NCI-H69 (cell line): ENCODE measurements at places on chromosomes 6 and 20.
A peak's percentile ranks its signal among the peaks of the same experiment; 100 is the strongest.

DNA sequence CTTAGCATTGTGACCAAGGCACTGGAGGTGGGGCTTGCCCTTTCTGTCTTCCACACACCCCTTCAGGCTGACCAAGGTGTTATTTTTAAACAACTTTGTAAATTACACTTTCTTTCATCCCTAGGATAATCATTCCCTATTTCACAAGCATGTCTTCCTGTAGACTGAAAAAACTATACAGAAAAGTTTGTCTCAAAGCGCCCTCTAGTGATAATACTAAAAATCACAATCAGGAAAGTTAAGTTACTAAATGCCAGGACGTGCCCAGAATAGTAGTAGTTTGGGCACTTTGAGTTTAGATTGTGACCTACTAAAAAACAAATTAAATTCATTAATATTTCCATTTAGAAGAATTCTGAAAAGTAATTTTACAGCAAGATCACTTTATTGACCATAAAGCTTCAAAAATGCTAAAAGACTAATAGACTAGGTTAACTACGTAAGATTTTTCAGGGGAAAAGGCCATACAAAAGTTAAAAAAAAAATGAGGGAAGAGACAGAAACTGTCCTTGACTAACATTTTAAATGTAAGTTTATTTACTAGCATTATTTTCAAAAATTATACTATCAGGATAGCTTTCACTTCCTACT lies 123.3 kb upstream of the DUSP22 start:
- DNase-seq: peak; percentile 59

DNA sequence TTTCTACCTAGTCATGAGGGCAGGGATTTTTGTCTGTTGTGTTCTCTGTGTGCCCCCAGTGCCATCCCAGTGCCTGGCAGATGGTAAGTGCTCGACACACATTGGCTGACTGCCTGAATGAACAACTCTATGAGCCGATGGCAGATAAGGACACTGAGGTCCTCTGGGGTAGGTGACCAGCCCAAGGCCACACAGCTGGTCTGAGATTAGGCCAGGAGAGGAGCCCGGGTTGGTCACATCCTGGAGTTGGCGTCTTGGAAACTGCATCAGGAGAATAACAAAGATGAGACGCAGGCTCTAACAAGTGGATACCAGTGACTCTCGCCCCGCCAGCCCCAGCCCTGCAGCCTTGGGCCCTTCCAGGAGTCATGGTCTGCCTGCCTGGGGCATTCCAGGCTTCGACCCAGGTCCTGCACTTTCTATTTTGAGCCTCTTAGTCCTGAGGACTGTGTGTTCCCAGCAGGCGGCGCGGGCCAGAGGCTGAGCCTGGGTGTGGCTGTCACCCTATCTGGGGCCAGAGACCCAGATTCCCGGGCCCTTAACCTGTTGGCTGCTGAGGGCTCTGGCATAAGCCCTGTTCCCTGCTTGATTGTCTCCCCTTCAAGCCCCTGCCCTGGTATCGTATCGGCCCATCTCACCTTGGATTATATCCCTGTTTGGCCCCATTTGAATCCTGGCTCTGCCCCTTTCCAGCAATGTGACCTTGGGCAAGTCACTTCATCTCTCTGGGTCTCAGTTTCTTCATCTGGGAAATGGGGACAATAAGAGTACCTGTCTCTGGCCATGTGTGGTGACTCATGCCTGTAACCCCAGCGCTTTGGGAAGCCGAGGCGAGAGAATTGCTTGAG lies 88.3 kb downstream of the CEBPB start:
- no peak for DNase-seq

DNA sequence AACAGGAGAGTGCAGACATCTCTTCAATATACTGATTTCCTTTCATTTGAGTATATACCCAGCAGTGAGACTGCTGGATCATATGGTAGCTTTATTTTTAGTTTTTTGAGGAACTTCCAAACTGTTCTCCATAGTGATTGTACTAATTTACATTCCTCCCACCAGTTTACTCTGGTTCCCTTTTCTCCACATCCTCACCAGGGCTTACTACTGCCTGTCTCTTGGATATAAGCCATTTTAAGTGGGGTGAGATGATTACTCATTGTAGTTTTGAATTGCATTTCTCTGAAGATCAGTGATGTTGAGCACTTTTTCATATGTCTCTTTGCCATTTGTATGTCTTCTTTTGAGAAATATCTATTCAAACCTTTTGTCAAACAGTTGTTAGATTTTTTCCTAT lies 64.9 kb upstream of the HMGCLL1 start:
- no peak for DNase-seq

GRCh38 chr20:58040447-58041290 lies 187.8 kb downstream of the ANKRD60 start:
- DNase-seq: no peak

- DNase-seq: no peak
Measured at GRCh38 chr20:23508449-23509229, 17.7 kb downstream of the CST8 start.

DNA sequence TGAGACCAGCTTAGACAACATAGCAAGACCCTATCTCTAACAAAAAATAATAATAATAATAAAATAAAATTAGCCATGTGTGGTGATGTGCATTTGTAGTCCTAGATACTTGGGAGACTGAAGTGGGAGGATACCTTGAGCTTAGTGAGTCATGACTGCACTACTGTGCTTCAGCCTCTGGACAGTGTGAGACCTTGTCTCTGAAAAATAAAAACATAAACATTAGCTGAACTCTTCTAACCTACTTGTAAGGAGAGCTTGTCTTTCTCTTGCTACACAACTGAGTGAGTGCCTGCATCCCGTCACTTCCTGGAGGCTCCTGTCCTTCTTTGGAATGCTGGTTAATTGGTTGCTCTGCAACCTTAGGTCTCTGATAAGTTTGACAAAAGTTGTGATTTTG lies 5.1 kb upstream of the DBNDD2 start:
- no peak for DNase-seq

GRCh38 chr20:24316731-24317130 lies 152.7 kb upstream of the SYNDIG1 start:
- no peak for DNase-seq

- DNase-seq: peak; percentile 75
Measured at GRCh38 chr6:106885679-106886078, 88.8 kb downstream of the CD24 start.

DNA sequence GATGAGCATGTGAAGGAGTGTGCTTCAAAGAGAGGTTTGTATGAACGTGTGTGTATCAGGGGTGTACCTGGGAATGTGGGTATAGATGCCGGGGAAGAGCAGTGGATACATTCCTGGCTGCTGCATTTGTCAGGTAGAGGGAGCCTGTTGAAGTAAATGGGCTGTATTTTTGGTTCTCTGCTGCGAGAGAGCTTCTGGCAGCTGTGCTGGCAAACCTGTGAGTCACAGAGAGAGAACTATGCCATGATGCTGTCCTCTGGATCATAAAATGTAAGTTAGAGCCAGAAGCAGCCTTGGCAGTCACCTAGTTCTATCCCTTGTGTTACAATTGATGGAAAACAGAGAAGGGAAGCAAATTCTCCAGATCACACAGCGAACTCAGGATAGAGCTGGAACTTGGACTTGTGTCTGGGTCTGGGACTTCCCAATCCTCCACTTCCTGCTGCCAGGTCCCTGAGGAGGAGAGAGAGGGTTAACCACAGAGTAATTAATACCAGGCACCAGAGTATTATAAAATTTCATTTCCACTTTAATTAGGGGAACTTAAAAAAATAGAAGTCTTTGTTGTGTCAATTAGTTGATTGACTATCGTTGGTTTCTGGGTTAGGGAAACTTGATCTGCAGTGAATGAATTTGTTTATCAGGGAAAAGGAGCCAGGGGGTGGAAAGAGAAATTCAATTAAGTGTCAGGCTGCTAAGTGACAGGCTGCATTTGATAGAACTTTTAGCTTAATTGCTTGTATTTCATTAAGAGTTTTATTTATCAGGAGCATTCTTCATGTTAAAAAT lies 41.1 kb upstream of the GTSF1L start:
- no peak for DNase-seq

DNA sequence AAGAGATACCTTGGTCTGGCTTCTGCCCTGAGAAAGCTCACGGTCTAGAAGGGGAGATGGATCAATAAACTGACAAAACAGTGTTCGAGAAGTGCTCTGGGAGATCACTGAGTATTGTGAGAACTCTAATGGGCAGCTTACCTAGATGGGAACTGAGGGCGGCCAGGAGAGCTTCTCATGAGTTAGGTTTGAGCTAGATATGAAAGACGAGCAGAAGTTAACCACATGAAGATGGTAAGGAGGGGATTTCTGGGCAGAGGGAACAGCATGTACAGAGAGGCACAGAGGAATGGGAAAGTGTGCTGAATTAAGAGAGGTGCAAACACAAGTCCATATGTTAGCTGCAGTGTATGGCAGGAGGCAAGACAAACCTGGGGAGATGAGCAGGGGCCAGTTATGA lies 11.9 kb downstream of the ZFAND3 start:
- no peak for DNase-seq

- DNase-seq: no peak
Measured at GRCh38 chr20:59195316-59195993, 31.8 kb downstream of the ZNF831 start.

DNA sequence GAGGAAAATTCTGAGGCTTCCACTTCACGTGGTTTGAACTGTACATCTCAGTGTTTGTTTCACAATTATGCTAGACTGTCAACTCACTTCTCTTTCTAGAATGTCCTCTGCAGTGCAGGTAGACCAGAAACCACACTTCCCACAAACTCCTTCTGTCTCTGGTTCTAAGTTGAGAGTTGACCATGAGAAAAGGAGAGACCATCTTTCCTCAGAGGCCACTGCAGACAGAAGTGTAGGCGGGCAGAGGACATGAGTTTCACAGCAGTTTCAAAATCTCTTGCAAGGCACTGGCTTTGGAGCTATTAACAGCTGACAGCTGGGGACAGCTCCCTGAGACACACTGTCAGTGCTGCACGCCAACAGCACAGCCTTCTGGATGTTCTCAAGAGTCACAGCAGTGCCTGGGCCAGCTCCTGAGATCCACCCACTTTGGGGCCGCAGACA lies 55.4 kb upstream of the MOXD1 start:
- no peak for DNase-seq

DNA sequence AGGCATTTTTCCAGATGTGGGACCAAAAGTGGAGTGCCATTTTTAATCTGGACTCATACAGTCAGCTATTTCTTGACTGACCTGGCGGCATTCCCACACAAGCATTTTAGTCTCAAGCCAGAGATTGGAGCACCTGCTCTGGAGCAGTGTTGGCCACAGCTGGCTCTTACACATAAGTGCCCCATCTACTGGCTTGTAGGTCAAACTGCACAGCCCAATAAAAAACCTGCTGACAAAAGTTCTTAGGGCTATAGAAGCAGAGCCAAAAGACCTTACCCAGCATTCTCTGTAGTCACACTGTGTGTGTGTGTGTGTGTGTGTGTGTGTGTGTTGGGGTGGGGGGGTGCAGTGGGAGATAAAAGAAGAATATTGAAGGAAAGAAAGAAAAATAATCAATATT lies 38.6 kb upstream of the SENP6 start:
- peak; percentile 66 for DNase-seq

GRCh38 chr20:5586720-5587119 lies 163.5 kb upstream of the SHLD1 start:
- DNase-seq: no peak

GRCh38 chr6:26571592-26572296 lies 25.0 kb upstream of the ABT1 start:
- peak; percentile 97 for DNase-seq

- no peak for DNase-seq
Measured at GRCh38 chr6:74657011-74657410, 548.8 kb downstream of the COL12A1 start.

GRCh38 chr20:34213213-34213612 lies 28.0 kb upstream of the ASIP start:
- DNase-seq: no peak

- DNase-seq: peak; percentile 45
Measured at GRCh38 chr6:68628161-68628560, 6.9 kb upstream of the ADGRB3 start.

- no peak for DNase-seq
Measured at GRCh38 chr20:38043512-38044300, 10.2 kb downstream of the RPRD1B start.

DNA sequence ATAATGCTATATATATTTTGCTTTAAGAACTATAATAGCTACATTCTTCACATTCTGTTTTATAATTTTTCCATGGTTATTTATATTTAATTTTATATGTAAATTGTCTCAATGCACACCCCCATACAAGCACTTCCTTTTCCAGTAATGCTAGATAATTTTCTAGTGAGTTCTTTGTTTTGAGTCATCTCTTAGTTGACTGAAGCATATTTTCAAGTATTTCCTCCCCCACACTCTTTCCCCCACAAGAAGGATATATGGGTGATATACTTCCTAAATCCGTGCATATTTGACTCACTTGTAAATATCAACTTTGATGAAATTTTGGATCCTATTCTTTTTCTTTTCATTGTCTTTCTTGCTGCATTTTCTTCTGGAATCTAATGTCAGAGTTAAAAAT lies 82.1 kb upstream of the SRSF6 start:
- DNase-seq: no peak

- no peak for DNase-seq
Measured at GRCh38 chr6:127262896-127263295, 3.8 kb upstream of the RNF146 start.

GRCh38 chr6:51477711-51478311 lies 609.6 kb downstream of the PKHD1 start:
- peak; percentile 20 for DNase-seq

GRCh38 chr6:14231071-14231483 lies 113.5 kb downstream of the CD83 start:
- no peak for DNase-seq

- DNase-seq: no peak
Measured at GRCh38 chr6:132570221-132570777, at the start of gene TAAR6. TAAR6 (plus strand) TSS chr6:132570322; CDS start chr6:132570322, 0 bp downstream.

DNA sequence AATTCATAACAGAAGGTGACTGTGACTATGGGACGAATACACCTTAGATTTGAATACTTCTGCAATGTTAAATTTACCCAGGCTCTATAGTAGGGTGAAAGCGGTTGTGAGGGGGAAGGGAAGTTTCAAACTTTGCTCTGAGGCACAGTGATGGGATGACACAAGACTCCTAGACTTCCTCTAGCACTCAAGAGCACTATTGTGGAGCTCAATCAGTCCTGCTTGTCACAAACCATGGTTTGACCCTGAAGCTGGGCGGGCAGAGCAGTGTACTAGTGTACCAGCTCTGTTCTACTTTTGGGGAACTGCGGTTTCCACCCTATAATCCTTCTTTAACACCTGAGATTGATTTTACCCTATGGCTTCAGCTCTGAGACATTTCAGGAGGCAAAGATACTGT lies 17.1 kb downstream of the TRIM27 start:
- no peak for DNase-seq

DNA sequence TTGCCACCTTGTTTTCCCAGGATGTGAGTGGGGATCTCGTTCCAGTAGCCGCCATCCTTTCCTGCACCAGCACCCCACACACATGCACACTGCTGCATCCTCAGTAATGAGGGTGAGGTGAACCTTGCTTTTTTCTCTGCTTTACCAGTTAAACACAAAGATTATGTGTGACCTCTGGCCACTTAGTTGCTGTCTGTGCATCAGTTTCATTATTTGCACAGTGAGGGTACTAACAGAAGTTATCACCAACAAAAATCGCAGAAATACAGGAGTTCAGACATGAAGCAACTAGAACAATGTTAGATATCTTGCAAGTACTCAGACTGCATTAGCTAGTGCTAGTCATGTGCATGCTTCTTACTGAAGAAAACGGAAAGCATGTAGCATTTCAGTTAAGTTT lies 17.4 kb upstream of the DACT2 start:
- no peak for DNase-seq
